ENCODE measurements at places on chromosomes 7 and 10. TPM values are rescaled to one million over a fixed set of nuclear protein-coding genes. Genes with fewer than 3 reads are reported as not detected.

FAM25A gene
- total RNA-seq, result not detected

EBLN1 gene
- not detected for total RNA-seq

ADGRA1 gene
- not detected for total RNA-seq

GHRHR gene
- total RNA-seq, result not detected

BCCIP gene
- 40.7 TPM for total RNA-seq

XRCC2 gene
- total RNA-seq, result 0.75 TPM

CASTOR2 gene
- total RNA-seq, result 3.4 TPM

MIOS gene
- total RNA-seq, result 25.1 TPM

C10orf105 gene
- total RNA-seq, result 0.12 TPM

FKBP6 gene
- total RNA-seq, result not detected

FGFBP3 gene
- 6.2 TPM for total RNA-seq

NME8 gene
- not detected for total RNA-seq

NSUN5 gene
- 62.5 TPM for total RNA-seq

SPDYE16 gene
- 0.73 TPM for total RNA-seq

PRPS1L1 gene
- not detected for total RNA-seq

MET gene
- 0.23 TPM for total RNA-seq

WNT2 gene
- total RNA-seq, result not detected

WNT16 gene
- total RNA-seq, result not detected

KIF11 gene
- 2.1 TPM for total RNA-seq

CNTNAP2 gene
- total RNA-seq, result 0.20 TPM

MCMBP gene
- 54.8 TPM for total RNA-seq

NAMPT gene
- 17.4 TPM for total RNA-seq

TMEM270 gene
- total RNA-seq, result not detected

SFTPA1 gene
- total RNA-seq, result not detected

PPP1R3C gene
- total RNA-seq, result not detected

MRC1 gene
- total RNA-seq, result 1.9 TPM

AVPI1 gene
- total RNA-seq, result 2.2 TPM

HABP2 gene
- not detected for total RNA-seq

OR2A7 gene
- 4.0 TPM for total RNA-seq

HOXA2 gene
- total RNA-seq, result not detected

AKR1C8 gene
- 9.2 TPM for total RNA-seq

ANXA8L1 gene
- total RNA-seq, result not detected

CYTH3 gene
- 6.6 TPM for total RNA-seq

IFT22 gene
- total RNA-seq, result 2.6 TPM

ETV1 gene
- not detected for total RNA-seq
